NCI-H774 (cell line): ENCODE measurements at places on chromosomes 3 and 15.

- no peak for DNase-seq
These were observed 227.6 kb downstream of the MINAR1 start for GRCh38 chr15:79659691-79660090.

GRCh38 chr3:184694716-184695115, 17.1 kb downstream of the MAGEF1 start:
- no peak for DNase-seq

- DNase-seq, result no peak
These were observed 217.4 kb downstream of the TCF12 start for GRCh38 chr15:57135800-57136199.

DNA sequence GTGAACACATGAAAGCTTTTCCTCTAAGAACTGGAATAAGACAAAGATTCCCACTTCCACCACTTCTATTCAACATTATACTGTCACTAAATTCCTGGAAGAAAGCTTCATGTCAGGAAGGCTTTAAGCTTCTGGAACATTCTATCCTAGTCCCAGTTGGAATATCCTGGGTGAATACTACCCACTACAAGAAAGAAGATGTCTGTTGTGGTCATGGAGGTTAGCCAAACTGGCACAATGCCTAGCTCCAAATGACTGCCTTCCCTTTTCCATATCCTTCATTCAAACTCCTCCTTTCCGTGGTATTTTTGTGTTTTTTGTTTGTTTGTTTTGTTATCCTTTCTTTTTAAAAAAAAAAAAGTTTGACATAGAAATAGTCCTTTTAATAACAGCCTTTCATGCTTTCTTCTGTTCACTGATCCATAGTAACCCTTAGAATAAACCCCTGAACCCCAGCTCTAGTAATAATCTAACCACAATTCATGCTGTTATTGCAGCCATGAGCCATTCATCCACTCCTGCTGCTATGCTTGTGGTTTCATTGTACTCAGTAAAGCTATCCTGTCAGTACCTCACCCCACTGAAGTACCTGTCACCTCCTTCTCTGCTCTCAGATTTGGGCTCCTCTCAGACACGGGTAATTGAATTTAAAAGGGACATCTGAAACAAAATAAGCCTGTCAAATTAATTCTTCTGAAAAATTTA, 447.5 kb downstream of the IGSF11 start:
- no peak for DNase-seq

DNA sequence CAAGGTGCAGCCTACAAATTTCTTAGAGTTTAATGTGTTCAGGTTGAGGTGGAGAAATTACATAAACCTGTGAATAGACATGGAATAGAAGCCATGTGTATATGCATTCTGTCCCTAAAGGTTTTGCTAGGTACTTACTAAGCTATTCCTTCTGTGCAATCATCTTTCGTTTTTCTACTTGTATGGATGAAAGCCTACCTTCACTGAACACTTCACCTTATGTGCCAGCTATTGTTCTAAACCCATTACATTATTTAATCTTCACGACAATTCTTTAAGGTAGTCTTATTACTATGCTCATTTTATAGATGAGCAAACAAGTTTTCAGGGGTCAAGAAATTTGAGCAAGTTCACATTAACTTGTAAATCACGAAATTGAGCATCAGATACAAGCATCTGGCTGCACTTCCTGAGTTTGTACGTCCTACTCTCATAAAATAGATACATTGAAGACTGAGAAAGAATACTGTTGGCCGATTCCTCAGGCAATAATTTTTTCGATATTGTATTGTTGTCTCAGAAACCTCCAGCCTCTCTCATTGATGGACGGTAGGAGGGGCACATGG, 635 bp upstream of the RCN2 start:
- DNase-seq, result no peak

- no peak for DNase-seq
These were observed 27.7 kb upstream of the CPNE4 start for GRCh38 chr3:132062535-132062934.

- no peak for DNase-seq
These were observed 2.3 kb downstream of the SERP1 start for GRCh38 chr3:150544041-150544440.

DNA sequence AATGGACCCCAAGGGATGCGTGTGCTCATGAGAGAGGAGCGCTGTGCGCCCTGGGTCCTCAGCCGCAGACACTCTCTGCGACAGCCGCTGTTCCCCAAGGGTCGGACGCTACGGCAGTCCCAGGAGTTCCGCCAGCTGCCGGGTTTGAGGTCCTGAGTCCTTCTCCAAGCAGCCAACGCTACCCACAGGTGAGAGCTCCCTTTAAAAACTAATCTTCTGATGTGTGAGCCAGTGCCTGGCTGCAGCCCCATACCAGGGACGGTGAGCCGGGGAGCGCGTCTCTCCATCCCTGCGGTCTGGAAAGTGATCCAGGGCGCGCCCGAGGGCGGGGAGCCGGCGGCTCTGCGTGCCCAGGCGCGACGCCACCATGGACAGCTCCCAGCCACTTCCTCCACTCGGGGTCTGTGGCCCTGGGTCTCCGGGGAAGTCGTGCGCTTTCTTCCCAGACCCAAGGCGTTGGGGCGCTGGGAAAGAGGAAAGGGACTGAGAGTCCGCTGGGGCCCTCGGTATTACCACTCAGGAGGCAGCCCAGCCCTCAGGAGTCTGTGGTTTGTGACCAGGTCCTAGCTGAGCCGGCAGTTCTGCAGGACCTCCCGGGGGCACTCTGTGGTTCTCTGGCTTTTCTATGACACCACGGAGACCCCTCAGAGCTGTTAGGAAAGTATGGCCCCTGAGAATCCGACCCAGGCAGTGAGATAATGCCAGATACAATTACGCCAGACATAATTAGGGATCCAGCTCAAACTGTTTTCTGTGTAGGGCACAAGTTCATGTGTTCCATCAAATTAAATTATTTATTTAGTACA, 1.4 kb downstream of the CEMIP start:
- DNase-seq, result no peak

DNA sequence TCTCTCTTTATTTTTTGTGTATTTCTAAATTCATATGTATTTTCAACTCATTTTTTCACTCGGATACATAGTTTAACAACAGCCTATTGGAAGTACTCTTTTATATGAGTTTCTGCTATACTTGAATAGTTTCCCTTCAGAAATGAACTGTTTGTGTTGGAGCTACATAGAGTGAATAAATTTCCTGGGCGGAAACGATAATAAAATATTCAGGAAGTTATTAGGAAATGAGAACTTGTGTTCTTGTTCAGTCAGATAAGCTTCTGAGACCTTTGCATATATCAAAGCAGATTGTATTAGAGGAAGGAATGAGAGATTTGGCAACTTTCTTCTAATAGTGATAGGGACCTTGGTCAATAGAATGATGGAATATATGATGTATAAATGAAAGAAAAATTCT, 27.3 kb downstream of the NEO1 start:
- no peak for DNase-seq

DNA sequence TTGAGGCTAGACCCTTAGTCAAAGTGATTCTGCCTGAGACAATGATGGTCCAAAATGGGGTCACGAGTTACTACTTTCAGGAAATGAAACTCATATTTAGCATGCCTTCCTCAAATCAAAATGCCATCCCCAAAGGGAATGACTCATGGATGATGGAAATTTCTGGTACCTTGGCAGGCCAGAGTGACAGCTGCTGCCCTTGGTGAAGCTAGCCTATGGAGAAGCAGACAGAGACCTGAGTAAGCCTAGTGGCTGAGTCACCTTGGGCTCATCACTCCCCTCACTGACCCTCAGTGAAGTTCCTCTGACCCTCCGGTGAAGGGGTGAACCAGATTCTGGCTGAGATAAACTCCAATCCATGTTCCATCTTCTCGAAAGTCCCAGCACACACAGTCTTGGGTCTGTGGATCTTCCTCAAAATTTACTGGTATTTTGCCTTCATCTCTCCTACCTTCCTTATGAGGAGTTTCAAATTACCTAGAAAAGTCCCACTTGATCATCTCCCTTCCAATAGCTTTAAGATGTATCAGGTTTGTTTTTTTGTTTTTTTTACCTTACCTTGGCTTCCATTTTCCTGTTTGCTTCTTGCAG, 54.5 kb upstream of the ABHD17C start:
- no peak for DNase-seq

GRCh38 chr15:73386886-73387506, 18.2 kb upstream of the HCN4 start:
- no peak for DNase-seq

DNA sequence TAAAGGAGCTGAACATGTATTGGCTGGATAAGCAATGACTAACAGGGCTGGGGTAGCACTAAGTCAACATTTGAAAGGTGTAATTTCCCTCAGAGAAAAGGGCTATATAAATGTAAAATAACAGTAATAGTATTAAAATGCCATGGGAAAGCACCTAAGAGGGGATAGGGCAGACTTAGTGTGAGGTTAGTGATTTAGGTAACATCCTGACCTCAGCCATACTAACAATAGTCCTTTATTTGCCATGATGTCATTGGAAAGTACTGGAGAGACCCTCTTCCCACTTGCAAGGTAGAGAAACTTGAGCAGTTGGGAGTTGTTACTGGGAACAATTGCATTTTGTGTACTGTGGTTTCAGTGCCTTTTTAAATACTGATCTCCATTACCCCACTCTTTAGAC, 103.4 kb downstream of the LSAMP start:
- no peak for DNase-seq

- DNase-seq, result no peak
These were observed 287.3 kb upstream of the ADAMTS9 start for GRCh38 chr3:64975147-64975546.

- no peak for DNase-seq
These were observed 76.2 kb downstream of the CCK start for GRCh38 chr3:42189736-42190135.

GRCh38 chr3:124599779-124600693, 130.2 kb upstream of the UMPS start:
- no peak for DNase-seq

- no peak for DNase-seq
These were observed 86.5 kb downstream of the ST6GAL1 start for GRCh38 chr3:187016639-187017345.

DNA sequence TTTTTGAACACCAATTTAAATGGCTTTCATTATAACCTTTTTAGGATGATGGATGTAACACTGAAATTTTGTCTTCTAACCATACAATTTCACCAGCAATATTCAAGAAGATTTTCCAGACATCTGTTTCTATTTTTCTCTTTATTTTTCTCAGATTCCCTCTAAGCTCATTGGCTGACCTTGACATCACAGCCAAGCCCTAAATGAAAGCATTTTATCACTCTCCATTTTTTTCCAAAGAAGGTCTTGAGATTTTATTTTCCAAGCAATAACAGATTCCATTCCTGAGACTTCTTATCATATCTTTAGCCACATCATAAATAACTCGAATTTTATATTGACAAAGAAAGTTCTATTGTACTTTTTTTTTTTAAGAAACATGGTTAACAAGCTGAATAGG, 392.6 kb upstream of the THBS1 start:
- no peak for DNase-seq

DNA sequence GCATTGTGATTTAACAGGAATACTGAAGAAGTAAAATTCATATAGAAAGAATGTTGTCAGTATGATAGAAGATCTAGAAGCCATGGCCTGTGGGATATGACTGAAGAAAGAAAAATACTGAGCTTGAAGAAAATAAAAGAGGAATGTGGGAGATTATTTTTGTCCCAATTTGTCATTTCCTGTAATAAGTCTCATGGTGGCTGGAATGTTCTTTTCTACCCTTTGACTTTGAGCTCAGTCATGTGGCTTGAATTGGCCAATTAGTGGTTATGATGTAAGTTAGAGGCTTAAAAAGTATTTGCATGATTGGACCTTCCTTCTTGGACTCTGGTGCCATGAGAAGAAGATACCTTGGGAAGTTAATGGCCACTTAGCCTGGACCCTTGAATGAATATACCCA, 14.1 kb downstream of the APH1B start:
- DNase-seq, result no peak

GRCh38 chr15:76904461-76905012, 603 bp downstream of the SCAPER start:
- DNase-seq, result peak; percentile 8

GRCh38 chr3:171326717-171327440, 133.3 kb downstream of the TNIK start:
- no peak for DNase-seq

- no peak for DNase-seq
These were observed 19.1 kb downstream of the TTC21A start for GRCh38 chr3:39126532-39127071.

DNA sequence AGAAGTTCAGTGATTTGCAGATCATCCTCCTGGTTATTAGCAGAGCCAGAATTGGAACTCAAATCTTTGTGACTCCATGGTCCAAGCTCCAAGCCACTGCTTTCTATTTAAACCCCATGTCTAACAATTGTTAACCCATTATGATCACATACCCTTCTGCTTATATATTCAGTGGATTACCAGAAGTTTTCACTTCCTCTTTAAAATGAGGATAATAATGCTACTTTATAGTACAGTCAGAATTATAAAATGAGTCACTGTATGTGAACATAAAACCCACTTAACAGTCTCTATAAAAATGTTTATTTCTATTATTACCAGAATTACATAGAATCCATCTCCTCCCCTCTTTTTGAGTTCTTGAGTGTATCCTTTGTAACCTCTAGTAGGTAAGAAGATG, 550.7 kb upstream of the DPPA4 start:
- DNase-seq, result no peak

DNA sequence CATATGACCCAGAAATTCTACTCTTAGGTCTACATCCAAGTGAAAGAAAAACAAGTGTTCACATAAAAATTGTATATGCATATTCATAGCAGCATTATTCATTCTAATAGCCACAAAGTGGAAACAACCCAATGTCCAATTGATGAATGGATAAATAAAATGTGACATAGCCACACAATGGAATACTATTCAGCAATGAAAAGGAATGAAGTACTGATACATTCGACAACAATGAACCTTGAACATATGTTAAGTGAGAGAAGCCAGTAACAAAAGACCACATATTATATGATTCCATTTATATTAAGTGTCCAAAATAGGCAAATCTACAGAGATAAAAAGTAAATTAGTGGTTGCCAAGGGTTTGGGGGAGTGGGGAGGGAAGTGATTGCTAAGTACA, 70.2 kb upstream of the ACTC1 start:
- no peak for DNase-seq

DNA sequence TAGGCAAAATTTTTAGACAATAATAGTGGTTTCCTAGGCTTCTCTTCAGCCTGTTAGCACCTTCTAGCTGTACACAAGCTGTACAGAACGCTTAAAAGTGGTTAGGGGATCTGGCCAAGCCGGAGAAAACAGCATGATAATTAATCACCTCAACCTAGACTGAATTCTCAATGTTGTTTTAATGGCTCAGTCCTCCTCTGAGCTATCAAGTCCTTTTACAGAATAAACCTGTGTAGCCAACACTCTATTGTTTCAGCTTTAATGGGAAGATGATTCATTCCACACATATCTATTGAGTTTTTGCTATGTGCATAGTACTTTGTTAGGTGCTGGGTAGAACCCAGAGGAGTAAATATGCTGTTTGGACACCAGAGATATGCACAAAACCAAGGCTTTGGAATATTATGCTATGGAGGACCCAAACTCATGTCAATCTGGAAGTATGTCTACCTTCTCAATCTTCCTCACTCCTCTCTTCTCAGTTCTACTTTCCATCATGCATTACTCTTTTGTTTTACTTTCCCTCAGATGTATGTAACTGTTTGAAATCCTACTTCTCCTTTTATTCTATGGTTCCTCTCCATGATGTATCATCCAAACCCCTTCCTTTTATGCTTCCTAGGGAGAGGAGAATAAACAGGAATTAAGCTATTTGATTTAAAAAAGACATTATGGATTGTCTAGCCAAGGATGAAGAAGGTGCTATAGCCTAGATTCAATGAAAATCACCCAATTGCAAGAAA, 27.6 kb upstream of the UBE2E2 start:
- no peak for DNase-seq
